AG09309 (cell line): ENCODE measurements at places on chromosomes 2 and 18.

DNA sequence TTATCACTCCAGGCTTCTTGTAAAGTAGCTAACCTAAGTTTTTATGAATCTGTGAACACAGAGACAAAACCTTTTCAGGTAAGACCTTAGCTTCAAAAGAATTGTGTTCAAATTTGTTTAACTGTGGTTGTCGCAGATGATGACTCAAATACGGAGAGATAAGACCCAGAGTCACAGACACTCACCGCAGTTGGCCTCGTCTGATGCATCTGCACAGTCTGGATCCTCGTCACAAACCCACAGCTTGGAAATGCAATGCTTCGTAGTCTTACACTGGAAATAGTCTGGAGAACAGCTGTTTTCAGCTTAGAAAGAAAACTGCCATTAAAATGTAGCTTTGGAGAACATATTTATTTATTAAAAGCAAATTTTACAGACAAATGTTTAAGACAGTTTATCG lies 1662.1 kb upstream of the NXPH2 start:
- DNase-seq: no peak

GRCh38 chr2:146623771-146624170 lies 1221.1 kb upstream of the ACVR2A start:
- no peak for DNase-seq

DNA sequence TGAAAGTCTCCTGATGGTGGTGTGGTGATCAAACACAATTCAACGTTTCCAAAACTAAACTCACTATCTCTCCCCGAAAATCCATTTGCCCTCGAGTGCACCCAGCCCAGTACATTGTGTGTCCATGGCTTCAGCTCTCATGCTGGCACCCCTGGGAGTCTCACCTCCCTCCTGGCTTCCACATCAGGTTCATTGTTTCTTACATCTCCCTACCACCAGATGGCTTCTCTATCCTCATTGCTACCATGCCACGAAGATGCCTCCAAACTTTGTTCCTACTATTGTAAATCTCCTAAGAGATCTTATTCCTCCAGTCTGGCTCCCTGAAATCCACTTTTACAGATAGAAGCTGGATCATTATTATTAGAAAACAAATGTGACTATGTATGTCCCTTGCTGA lies 197.0 kb downstream of the MYT1L start:
- no peak for DNase-seq

DNA sequence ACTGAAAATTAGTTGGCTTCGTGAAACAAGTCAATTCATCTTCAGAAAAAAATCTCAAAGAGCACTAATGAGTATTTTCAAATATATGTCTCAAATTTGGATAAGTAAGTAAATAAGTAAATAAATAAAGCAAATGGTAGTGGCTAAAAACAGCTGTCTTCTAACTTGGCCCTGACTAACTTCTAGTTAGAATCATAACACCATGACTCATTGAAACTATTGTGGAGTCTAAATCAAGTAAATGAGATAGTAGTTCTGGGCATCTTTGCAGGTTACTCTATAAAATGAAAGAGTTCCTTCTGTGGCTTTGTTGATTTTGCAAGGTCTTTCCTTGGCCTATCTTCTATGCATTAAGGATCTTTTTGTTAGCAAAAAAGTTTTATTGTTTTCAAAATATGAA lies 110.7 kb downstream of the SLC8A1 start:
- DNase-seq: no peak

- no peak for DNase-seq
Measured at GRCh38 chr18:42275949-42276730, 321.1 kb downstream of the PIK3C3 start.
